Left lung (tissue), 14 donors: ENCODE measurements at places on chromosomes 4 and X.

DNA sequence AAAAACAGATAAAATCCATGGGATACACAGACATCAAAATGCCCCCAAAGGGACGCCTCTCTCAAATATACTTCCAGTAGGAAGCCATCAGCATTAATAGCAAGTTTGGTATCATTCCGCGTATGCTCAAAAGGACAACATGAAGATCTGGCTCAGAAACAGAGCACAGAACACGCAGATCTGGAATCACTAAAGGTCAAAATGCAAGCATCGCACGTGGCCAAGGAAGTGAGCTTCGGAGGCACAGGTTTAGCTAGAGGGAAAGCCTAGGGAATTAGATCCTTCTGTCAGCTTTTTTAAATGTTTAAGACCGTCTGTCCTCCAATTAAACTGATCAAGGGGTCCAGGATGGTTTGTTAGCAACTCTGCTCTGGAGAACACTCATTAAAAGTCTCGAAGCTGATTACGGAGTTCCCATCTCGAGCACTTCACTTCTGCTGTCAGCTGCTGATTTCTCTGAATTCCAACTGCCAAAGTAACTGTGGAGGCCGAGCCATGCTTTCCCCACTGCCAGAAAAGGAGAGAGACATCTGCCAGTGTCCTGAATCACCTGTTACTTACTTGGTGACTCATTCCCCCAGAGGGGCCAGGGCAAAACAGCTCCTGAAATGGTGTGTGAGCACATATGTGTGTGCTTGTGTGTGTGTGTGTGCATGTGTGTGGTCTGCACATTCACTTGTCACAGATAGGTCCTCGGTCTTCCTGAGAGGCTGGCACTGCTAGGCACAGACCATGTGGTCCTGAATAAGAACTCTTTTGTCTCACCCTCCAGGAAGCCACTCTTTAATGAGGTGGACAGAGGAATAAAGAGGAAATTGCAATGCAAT is 177.7 kb upstream of the PPARGC1A start:
- DNase-seq = no peak

DNA sequence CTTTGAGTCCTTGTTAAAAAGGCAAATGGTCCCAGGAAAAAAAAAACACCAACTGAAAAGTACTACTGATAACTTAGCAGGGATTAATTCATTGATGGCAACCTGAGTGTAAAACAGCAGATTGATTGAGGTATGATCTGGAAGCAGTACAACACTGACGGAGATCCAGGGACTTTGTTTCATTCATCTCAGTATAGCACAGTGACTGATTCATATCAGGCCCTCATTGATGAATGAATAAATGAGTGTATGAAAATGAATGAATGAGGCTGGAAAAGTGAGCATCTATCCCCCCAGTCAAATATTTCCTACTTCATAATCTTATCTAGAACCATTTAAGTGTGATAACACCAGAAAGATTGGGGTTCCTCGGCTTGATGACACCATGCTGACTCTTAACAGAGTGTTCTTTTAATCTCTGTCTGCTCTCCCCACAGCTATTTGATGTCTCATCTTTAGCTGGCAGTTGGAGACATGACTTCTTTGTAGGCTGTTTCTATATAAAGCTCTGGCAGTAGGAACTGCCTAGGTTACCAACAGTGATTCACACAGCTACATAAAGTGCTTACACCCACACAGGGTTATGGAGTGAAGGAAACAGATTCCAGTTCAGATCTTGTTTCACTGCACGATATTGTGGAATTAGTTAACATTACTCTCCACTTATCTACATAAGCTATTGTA is 18.6 kb upstream of the RNF128 start:
- DNase-seq = no peak

DNA sequence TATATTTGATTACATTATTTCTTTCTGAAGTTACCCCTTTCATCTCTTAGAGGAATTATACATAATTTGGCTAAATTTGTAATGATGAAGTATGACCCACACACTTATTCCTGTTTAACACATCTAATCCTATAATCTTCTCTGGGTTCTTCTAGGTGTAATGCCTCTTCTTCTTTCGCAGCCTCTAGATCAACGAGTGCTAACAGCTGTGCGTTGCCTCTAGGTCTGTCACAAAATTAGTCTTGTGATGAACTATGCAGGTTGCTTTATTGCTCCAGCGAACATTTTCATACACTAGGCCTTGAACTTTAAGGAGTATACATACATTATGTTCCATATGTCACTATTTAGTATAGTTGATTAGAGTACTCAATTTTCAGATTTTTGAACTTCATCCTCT is 89.9 kb downstream of the TTC29 start:
- no peak for DNase-seq

- no peak for DNase-seq
Observed at GRCh38 chr4:158850371-158850770, 81.5 kb downstream of the FNIP2 start.

DNA sequence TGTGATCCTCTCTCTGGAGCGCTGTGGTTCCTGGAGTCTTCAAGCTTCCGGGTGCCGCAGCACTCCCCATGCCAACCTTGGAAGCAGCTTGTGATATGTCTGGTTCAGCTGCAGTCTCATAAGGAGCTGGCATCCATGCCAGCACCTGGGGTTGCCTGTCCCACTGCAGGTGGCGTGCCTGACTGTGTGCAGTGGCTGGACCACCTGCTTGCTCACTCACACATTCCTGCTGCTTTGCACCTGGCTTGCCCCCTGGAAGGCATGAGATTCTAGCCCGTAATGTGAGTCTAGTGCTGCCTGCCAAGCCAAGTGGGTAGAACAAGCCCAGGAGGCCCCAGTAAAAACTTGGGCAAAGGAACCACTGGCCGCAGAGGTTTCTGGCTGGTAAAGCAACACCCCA is 687.2 kb upstream of the AADAT start:
- no peak for DNase-seq

DNA sequence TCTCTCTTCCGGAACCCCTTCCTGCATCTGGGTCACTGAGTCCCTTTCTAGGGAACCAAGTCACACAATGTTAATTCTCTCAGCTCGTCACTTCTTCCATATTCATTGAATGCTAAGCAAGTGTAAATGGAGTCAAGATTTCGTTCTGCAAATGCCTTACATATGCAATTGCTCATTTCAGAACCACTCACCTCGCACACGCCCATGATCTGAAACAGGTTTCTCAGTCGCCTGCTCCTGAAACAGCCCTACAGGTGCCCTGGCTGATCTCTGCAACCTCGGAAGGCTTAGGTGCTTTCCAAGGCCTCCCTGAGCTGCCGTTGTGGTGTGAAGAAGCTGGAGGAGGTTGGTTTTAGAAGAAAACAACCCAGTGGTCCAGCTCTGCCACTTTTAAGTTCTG is 100.8 kb upstream of the MSX1 start:
- DNase-seq = no peak

GRCh38 chr4:93409035-93409434 is 419.5 kb upstream of the ATOH1 start:
- DNase-seq = no peak

- no peak for DNase-seq
Observed at GRCh38 chr4:76601791-76602190, 166.8 kb downstream of the SHROOM3 start.

GRCh38 chr4:145531859-145532258 is 50.2 kb downstream of the SMAD1 start:
- DNase-seq = no peak

DNA sequence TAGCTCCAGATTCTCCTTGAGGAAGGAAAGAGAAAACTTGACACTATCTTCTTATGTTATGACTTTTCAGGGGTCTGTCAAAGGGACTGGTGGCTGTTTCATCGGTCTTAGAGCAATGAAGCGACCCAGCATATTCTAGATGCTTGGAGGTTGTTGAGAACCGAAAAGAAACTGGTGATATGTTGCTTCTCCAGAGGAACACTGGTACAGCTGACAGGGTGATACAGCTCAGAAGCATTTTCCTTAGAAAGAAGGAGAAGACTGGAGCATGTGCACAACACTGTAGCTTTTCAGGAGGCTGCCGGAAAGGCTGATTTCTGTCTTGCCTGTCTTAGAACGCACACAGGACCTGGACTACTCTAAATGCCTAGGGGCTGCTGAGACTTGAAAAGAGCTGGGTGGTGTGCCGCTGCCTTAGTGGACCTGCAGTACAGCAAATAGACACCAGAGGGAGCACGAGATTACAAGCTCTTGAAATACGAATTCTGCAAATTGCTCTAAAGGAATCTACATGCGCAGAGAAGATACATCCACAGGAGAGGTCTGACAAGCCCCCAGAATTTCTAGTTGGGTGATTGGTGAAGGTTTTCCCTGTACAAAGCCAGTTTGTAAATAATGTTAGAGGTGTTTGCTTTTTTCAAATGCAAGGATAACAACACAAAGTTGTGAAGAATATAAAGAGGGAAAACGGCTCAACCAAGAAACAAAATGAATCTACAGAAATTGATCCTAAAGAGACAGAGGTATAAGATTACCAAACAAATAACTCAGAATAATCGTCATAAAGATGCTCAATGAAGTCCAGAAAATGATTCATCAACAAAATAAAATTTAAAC is 223.1 kb upstream of the DMD start:
- DNase-seq = no peak

- DNase-seq = no peak
Observed at GRCh38 chr4:146273204-146273901, 59.0 kb downstream of the REELD1 start.

DNA sequence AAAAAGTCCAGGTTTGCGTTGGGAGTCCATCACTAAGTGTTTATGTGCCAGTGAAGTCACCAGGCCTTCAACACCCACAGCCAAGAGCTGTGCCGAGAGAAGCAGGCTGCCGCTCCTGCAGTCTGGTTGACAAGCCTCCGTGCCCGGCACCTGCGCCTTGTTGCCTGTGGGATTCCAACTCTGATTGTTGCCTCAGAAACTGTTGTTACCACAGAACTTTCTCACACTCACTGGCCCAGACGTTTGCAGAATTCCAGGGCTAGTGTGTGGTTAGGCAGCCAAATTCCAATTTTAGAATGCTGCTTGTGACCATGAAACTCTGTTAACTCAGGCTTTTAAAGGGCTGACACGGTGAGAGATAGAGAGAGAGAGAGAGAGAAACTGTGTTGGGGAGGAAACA is 119.5 kb upstream of the LIMCH1 start:
- DNase-seq = no peak

DNA sequence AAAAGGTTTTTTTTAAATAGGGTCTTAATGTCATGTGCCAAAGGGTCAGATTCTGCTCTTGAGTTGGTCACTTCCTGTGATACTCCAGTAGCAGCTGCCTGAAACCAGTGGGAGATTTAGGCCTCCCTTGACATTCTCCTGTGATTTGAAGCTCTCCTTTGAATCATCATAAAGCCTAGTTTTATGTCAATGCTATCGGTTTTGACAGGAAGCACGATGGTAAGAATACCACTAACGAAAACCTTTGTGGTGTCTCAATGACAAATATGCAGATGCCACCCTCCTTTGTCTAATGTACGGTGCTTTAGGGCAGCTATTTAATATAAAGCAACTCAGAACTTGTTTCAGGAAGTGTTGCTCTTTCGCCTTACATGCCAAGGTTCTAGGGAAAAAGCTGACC is 44.2 kb downstream of the CCNI start:
- no peak for DNase-seq

DNA sequence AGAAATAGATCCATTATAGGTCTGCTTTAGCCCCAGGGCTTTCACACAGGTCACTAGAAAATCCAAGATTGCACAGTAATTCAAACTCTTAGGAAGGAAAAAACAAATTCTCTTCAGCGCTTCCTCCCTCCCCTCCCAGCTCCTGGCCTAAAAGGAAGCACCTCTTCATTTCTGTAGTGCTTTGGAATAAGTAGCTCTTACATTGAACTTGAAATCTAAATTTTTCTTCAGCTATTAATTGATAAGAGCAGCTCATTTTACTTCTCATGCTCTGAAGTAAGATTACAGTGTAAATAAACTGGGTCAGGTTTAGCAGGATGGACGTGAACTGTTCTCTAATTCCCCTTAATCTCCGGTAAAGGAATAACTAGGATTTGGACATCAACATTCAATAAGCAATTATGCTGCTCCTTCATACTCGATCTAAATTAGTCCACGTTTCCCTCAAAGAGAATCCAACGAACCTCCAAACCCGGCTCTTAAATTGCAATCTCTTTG is 10.9 kb upstream of the SEL1L3 start:
- no peak for DNase-seq

DNA sequence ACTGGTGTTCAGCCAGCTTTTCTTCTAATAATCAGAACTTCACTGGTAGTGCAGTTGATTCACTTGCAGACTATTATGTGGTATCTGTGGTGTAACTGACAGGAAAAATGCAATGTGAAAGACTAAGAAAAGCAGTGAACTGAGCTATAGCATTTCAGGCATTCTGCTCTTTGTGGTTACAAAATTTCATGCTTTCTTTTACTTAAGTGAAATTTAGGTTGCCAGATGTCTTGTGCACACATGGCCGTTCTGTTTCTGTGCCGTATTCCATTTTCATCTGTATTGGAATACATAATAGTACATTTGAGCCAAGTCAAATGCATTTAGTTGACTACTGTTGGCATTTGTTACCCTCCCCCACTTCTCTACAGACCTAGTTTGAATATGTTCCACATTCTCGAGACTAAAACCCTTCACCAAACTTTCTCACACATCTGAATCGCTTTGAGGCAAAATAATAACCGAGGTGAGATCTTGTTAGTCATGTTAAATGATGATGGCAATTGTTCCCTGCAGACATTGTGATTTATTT is 8.2 kb downstream of the RTL3 start:
- DNase-seq = no peak

GRCh38 chr4:70754470-70754869 is 32.7 kb downstream of the RUFY3 start:
- no peak for DNase-seq

GRCh38 chrX:108396188-108396891 is 41.9 kb downstream of the COL4A6 start:
- DNase-seq = no peak

DNA sequence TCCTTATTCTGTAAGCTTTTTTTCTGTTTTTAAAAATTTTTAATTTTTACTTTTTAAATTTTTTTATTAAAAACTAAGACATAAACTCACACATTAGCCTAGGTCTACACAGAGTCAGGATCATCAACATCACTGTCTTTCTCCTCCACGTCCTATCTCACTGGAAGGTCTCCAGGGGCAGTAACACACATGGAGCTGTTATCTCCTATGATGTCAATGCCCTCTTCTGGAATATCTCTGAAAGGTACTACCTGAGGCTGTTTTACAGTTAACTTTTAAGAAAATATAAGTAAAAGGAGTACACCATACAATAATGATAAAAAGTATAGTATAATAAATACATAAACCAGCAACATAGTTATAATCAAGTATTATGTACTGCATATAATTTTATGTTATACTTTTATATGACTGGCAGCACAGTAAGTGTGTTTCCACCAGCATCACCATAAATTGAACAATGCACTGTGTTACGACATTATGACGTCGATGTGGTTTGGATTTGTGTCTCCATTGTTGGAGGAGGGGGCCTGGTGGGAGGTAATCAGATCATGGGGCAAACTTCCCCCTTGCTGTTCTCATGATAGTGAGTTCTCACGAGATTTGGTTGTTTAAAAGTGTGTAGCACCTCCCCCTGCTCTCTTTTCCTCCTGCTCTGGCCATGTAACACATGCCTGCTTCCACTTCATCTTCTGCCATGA is 21.3 kb downstream of the IL15 start:
- DNase-seq = no peak

- DNase-seq = no peak
Observed at GRCh38 chr4:128462103-128462783, 174.6 kb upstream of the PGRMC2 start.
